ENCODE measurements at places on chromosomes 13 and 19.
A peak's percentile ranks its signal among the peaks of the same experiment; 100 is the strongest.

DNA sequence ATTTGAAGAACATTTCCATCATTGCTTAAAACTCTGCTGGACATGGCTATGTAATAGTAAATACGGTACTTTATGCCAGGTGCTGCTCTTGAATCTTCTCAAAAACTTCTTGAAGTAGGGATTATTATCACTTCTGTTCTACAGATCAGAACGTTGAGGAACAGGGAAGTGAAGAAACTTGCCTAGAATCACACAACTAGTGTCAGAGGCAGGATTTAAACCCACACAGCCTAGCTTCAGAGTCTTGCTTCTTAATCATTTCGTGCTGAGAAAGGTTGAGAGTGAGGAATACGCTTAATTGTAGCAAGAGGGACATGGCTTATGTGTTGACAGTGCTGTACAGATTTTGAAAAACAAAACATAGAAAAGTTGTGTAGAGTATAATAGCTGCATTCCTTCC lies 13.5 kb downstream of the TM9SF2 start:
- no peak for DNase-seq

DNA sequence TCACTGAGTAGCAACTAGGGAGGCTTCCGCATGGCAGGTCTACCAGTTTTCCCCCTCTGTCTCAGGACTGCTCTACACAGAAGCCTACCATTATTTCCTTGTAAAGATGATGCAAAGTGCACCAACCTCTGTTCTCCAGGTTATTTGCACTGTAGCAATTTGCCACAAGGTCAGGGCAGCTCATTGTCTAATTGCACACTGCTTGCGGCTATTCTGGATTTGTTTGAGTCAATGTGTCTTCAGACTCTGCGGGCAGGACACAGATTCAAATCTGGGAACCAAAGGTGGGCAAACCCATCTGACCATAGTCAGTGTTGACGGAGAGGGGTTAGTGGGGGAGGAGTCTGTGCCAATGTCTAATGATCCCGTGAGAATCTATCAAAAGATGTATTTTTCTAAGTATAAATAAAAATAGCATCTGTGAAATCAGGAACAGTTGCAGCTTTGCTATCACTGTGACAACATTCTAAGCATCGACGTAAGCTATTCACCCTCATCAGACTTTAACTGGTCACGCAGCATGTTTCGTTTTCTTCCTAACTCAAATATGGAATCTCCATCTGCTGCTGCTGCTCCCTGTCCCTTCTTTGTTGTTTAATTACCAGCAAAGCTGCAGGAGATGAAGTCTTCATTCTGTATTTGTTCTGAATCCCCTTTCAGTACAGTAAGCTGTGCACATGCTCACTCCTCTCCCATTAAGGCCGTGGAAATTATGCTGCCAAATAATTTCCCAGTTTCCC lies 26.4 kb downstream of the CYSLTR2 start:
- DNase-seq: no peak

DNA sequence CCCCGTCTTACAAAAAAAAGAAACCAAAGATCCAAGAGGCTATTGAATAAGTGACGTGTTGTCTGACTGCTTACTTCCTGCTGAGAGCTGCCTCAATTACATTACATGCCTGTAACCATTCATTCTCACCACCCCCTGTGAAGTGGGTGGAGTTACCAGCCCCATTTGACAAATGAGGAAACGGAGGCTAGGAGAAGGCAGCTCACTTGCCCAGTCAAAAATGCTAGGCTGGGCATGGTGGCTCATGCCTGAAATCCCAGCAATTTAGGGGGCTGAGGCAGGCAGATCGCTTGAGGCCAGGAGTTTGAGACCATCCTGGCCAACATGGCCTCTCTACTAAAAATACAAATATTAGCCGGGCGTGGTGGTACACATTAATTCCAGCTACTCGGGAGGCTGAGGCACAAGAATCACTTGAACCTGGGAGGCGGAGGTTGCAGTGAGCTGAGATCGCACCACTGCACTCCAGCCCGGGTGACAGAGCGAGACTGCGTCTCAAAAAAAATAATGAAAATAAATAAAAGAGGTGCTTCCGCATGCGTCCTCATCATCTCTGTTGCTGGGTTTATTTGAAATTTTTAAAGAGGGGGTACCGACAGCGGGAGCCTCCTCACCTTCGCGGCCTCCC lies 499 bp downstream of the LSM7 start:
- peak; percentile 32 for DNase-seq

DNA sequence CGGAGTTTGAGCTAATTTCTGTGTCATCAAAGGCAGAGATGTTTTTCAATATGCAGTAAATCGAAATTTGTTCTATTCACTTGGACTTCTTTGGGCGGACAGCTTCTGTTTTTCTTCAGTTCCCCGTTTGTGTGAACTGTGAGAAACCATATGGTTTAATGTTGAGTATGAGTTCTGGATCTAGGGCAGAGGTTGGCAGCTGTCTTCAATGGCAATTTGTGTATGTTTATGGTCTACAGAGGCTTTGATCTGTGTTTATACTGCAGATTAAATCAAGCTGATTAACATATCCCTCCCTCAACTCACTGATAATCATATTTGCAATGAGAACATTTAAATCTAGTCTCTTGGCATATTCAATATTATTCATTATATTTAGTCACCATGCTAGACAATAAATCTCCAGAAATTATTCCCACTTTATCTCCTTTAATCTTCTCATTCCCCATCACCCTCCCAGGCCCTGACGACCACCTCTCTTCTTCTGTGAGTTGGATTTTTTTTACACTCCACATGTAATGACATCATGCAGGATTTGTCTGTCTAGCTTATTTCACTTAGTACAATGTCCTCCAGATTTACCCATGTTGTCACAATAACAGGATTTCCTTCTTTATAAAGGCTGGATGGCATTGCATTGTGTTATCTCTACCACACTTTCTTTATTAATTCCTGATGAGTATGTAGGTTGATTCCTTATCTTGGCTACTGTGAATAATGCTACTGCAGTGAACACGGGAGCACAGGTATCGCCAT lies 9.0 kb downstream of the ZNF331 start:
- DNase-seq: no peak

GRCh38 chr13:36151591-36151990 lies 20.4 kb upstream of the DCLK1 start:
- DNase-seq: no peak

DNA sequence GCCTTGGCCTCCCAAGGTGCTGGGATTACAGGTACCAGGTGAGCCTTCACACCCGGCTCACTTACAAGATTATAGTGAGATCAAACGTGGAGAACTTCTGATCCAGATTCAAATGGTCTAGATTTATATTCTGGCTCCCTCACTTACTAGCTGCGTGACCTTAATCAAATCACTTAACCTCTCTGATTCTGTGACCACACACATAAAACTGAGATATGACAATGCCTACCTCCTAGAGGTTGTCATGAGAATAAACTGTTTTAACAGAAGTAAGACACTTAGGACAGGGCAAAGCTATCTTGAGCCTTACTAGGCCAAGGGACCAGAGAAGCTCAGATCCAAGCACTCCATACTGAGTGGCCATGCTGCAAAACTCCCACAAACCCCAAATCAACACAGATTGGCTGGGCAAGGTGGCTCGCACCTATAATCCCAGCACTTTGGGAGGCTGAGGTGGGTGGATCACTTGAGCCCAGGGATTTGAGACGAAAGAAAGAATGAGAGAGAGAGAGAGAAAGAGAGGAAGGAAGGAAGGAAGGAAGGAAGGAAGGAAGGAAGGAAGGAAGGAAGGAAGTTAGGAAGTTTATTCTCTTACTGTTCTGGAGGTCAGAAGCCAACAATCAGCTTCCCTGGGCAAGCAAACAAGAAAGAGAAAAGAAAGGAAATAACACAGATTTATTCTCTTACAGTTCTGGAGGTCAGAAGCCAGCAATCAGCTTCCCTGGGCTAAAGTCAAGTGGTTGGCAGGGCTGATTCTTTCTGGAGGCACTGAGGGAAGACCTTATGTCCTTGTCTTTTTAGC lies 46.1 kb upstream of the MAP3K10 start:
- DNase-seq: no peak

DNA sequence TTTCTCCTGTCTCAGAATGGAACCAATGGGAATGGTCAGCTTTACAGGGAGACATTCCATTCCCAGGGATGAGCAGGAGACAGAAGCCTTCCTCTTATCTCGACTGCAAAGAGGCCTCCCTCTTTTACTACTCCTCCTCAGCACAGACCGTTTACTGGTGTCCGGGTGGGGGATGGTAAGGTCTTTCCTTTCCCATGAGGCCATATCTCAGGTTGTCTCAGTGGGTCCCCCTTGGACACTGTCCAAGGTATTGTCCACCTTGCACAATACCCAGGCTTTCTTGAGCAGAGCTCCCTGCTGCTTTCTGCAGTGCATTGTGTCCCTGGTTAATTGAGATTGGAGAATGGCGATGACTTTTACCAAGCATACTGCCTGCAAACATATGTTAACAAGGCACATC lies 7.5 kb upstream of the ZNF808 start:
- DNase-seq: no peak

DNA sequence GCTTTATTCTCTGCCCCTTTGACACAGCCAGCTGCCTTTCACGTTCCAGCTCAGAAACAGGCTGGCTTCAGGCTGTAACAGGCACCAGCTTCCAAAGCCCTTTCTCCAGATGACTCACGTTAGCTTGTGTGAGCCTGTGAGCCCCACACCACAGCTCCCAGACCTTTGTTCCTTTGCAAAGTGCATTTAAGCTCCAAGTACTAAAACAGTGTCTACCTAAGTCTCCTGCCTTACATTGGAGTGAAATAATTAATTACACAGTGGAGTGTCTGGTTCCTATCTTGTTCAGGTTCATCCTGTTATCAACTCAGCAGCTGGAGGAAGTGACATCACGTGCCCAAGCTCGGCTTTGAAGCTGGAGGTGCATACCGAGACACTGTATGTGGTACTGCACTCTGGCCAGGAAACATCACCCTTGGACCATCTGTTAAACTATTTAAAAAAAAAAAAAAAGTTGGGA lies 475.8 kb downstream of the FOXO1 start:
- DNase-seq: peak; percentile 39

All from stimulated activated CD8-positive, alpha-beta memory T cell treated with anti-CD3 and anti-CD28 coated beads, Interleukin-2, amount 100 ng/mL, for 48 hours (primary cell).